Vagina (tissue), 2 donors: ENCODE measurements at places on chromosomes 4 and X. TPM values are rescaled to one million over a fixed set of nuclear protein-coding genes. Genes with fewer than 3 reads are reported as not detected.

MAGIX gene
- 2.2 TPM for total RNA-seq

GLRA2 gene
- not detected for total RNA-seq

MAGEB10 gene
- total RNA-seq, result not detected

DMRTC1 gene
- total RNA-seq, result 2.2 TPM

RNF128 gene
- 5.6 TPM for total RNA-seq

DMP1 gene
- not detected for total RNA-seq

ARHGAP36 gene
- 2.0 TPM for total RNA-seq

PRDM5 gene
- total RNA-seq, result 15.2 TPM

- no peak for DNase-seq
- no peaks in the 10 kb centered on the region for H3K36me3 ChIP-seq
- H3K4me3 ChIP-seq, result no peak overlapping the region
- no peak overlapping the region for H3K27ac ChIP-seq
Measured at GRCh38 chr4:93199492-93199891, 629.1 kb upstream of the ATOH1 start.

- no peak overlapping the region for H3K4me3 ChIP-seq
- H3K36me3 ChIP-seq, result no peaks in the 10 kb centered on the region
- no peaks in the 10 kb centered on the region for H3K4me1 ChIP-seq
Measured at GRCh38 chrX:5402461-5402860, 826.2 kb downstream of the NLGN4X start.

DNA sequence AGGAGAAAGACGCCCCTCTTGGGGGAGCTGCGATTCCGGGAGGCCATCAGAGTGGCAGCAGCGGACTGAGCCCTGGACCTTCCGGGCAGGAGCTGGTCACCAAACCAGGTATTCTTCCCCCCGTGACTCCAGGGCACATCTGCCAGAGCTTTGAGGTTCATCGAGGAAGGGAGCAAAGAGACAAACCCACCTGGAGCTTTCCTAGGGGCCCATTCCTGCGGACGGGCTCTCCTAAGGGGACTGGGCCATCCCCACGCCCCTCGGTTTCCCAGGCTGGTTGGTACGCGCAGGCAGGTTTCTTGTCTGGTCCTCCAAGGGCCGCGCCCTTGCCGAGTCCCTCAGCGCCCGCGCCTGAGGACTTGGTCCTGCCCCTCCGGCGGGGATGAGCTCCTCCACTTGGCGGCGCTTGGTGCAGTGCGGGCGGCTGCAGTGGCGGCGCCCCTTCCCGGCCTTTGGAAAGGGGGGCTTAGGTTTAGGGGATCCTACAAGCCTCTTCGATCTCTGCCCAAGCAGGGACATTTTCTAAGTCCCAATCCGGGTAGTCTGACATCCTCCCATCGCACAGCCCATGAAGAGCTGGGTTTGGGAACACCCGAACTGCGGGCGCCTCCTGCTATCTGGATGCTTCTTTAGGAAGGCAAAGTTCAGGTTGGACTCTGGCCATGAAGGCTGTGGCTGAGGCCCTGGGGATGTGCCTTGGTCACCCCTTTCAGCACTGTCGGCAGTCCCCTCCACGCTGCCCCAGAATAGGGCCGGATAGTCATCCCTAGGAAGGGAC lies 538 bp downstream of the STBD1 start:
- peaks cover 38% of the 10 kb centered on the region for H3K4me1 ChIP-seq
- peak overlapping the region; percentile 85 for H3K4me3 ChIP-seq
- peak overlapping the region; percentile 94 for H3K27ac ChIP-seq

- H3K36me3 ChIP-seq, result no peaks in the 10 kb centered on the region
- H3K27ac ChIP-seq, result no peak overlapping the region
- H3K4me1 ChIP-seq, result no peaks in the 10 kb centered on the region
- no peaks in the 10 kb centered on the region for H3K27me3 ChIP-seq
Measured at GRCh38 chrX:33273535-33273934, 62.2 kb upstream of the DMD start.

- H3K4me1 ChIP-seq, result no peaks in the 10 kb centered on the region
- no peak for DNase-seq
- H3K36me3 ChIP-seq, result no peaks in the 10 kb centered on the region
- H3K27me3 ChIP-seq, result no peaks in the 10 kb centered on the region
- no peak overlapping the region for H3K4me3 ChIP-seq
Measured at GRCh38 chrX:38052096-38052495, 45.7 kb downstream of the SYTL5 start.

- H3K4me3 ChIP-seq, result no peak overlapping the region
- H3K36me3 ChIP-seq, result no peaks in the 10 kb centered on the region
- no peak for DNase-seq
- no peaks in the 10 kb centered on the region for H3K27me3 ChIP-seq
- peaks cover 23% of the 10 kb centered on the region for H3K4me1 ChIP-seq
Measured at GRCh38 chr4:8403173-8403753, 37.3 kb downstream of the ACOX3 start.

- no peak overlapping the region for H3K27ac ChIP-seq
- no peak overlapping the region for H3K4me3 ChIP-seq
- no peaks in the 10 kb centered on the region for H3K4me1 ChIP-seq
Measured at GRCh38 chr4:7699031-7699430, 240.6 kb downstream of the AFAP1 start.

GRCh38 chr4:113760795-113761619 lies 531 bp downstream of the CAMK2D start:
- DNase-seq, result peak; percentile 94
- no peaks in the 10 kb centered on the region for H3K27me3 ChIP-seq
- peaks cover 16% of the 10 kb centered on the region for H3K4me1 ChIP-seq
- peak overlapping the region; percentile 78 for H3K4me3 ChIP-seq
- no peaks in the 10 kb centered on the region for H3K36me3 ChIP-seq

GRCh38 chr4:80903020-80903419 lies 127.5 kb upstream of the BMP3 start:
- no peaks in the 10 kb centered on the region for H3K27me3 ChIP-seq
- no peak for DNase-seq
- no peak overlapping the region for H3K4me3 ChIP-seq
- H3K36me3 ChIP-seq, result no peaks in the 10 kb centered on the region
- H3K4me1 ChIP-seq, result no peaks in the 10 kb centered on the region
- H3K27ac ChIP-seq, result no peak overlapping the region
